ENCODE measurements at places on chromosomes 7 and 10.
A peak's percentile ranks its signal among the peaks of the same experiment; 100 is the strongest.

DNA sequence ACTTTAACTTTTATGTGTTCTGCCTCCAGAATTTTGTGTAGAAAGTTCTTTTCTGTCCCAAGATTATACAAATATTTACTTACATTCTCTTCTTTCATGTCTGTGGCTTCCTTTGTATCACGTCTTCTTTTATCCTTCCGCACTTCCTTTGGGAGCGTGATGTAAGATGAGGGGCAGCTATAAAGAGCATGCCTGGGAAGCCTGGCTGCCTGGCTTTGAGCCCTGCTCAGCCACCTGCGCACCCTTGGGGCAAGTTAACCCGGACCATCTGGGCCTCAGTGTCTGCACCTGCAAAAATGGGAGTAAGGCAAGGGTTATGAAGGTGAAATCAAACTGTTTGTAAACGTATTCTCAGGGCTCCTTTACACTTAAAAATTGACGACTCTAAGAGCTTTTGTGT lies 25.2 kb downstream of the PALD1 start:
- DNase-seq: no peak

GRCh38 chr7:106824458-106824857 lies 40.6 kb upstream of the PIK3CG start:
- no peak for DNase-seq

DNA sequence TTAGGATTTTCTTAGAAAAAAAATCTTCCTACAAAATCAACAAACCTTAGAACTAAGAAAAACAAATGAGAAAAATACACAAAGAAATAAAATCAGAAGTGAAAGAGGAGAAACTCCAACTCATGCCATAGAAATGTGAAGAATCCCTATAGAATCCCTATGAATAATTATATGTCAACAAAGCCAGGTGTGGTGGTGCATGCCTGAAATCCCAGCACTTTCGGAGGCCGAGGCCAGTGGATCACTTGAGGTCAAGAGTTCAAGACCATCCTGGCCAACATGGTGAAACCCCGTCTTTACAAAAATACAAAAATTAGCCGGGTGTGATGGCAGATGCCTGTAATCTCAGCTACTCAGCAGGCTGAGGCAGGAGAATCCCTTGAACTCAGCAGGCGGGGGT lies 27.1 kb downstream of the ACSM6 start:
- no peak for DNase-seq

- DNase-seq: no peak
Observed at GRCh38 chr10:119973281-119973680, 80.8 kb downstream of the SEC23IP start.

GRCh38 chr7:37645282-37646050 lies 38.1 kb upstream of the GPR141 start:
- DNase-seq: no peak

DNA sequence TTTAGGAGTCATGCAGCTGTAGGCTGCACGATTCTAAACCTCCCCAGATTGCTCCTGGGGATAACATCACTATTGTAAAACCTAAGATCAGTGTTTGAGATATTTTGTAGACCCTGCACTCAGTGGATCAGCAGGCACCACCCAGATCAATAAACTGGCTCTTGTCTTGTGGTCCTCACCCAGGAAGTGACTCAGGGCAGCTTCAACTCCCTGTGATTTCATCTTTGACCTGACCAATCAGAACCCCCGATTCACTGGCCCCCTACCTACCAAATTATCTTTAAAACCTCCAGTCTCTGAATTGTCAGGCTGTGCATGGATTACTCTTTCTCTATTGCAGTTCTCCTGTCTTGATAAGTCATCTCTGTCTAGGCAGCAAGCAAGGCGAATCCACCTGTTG lies 25.7 kb downstream of the ARL5B start:
- no peak for DNase-seq

GRCh38 chr7:66748791-66749190 lies 8.3 kb downstream of the RABGEF1 start:
- no peak for DNase-seq

DNA sequence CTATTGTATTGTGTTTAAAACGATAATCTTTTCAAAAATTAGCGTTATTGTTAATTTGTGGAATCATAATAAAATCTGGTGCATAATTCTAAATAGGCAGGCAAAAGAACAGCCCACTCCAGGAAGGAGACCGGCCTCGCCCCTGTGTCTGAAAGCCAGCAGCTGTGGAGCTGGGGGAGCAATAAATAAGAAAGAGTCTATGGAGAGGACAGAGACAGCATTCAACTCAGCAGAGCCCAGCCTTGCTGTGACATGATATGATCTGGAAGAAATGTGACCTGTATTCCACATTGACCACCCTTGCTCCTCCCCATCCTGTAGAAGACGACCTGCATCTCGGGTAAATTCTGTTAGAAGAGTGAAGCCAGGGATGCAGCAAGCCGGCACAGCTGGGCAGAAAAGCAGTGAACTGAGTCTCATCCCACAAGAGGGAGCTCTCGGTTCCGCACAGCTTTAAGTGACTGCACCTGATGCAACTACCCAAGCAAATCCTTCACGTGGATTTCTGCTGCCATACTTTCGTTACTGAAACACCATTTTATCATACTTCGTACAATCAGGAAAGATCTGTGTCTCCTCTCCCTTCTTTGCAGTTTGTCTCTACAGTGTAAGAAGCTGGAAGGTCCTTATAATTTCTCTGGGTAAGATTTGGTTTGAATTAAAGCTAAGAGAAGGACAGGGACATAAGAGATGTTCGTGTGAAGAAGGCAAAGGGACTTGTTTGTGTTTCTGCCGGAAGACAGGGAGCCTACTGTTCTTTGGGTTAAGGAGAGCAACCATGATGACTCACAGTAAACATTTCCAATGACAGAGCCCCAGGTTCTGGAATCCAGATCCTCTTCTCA lies 427.1 kb downstream of the GPAM start:
- DNase-seq: no peak

DNA sequence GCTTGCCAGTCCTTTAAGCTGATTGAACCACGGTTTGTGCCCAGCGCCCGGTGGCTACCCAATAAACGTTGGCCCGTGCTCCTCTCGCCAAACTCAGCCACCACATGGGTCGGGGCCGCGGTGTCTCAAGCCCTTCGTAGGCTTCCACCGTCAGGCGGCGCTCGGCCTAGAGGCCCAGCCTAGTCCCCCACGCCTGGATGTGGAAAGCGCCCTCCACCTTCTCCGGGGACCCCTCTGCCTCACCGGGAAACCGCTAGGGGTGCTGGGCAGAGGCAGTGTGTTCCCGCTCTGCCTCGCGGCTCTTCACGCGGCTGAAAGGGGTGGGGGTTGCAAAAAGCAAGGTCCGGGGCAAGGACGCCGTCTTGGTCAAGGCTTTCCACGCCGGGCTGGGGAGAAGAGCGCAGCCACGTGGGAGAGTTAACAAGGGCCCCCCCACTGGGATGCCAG lies 29.8 kb downstream of the LEP start:
- DNase-seq: no peak

DNA sequence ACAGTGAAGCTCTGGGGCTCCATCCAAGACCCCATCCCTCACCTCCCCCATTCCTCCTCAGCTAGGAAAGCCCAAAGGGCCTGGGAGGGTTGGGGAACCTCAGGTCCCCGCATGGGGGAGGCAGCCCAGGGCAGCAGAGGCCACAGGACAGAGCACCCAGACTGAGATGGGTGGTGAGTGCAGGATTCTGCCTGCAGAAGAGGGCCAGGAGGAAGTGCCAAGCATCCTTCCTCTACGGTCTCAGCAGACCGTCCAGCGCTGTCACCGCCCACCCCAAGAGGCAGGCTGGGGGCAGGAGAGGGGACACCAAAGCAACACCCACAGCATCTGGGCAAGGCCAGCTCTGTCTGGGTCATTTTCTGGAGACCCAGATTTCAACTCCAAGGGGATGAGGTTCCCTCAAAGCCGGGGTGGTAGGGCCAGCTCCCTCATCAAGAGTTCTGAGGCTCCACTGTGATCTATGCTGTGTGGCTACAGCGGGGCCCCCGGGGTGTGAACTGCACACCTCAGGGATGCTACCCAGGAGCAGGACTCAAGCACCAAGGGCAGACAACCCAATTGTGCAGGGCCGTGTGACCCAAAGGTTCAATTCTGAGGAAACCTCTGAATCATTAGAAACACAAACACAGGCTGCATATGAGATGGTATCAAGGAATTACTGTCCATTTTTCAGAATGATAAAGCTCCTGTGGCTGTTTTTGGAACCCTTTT lies 46.8 kb downstream of the CAMK2B start:
- DNase-seq: no peak

- DNase-seq: no peak
Observed at GRCh38 chr7:69700331-69700730, 102.1 kb downstream of the AUTS2 start.

- peak; percentile 43 for DNase-seq
Observed at GRCh38 chr7:141585592-141586510, 34.6 kb downstream of the AGK start.

DNA sequence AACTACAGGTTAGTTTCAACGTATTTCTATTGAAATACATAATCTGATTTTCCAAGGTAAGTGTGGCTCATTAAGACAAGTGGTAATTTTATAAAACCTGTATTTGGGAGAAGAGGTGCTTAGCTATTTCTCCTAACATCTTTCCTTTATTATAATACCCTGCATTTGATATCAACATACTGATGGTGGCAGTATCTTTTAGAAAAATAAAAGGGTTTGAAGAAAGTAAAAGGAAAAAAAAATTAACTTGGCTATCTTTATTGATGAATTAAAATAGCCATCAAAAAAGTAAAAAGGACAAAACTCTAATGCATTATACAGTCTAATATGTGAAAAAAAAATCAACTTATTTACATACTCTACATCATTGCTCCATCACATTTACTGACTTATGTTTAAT lies 68.0 kb downstream of the NRBF2 start:
- DNase-seq: no peak

GRCh38 chr10:17049195-17049594 lies 80.4 kb downstream of the CUBN start:
- no peak for DNase-seq

- DNase-seq: no peak
Observed at GRCh38 chr7:73342645-73343044, 14.7 kb downstream of the FKBP6 start.

DNA sequence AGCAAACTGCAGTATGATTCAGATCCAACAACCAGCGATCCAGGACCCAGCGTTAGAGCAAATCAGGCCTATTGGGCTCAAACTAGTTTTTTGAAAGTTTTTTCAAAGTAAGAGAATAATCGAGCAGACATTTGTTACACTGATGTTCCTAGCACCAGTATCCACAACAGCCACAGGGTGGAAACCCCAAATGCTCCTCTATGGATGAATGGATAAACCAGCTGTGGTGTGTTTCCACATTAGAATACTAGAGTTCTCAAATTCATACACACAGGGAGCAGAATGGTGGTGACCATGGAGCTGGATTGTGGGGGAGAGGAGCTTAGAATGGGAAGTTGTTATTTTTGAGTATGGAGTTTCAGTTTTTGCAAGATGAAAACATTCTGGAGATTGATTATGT lies 60.7 kb downstream of the PDIA4 start:
- DNase-seq: no peak

- DNase-seq: no peak
Observed at GRCh38 chr7:27102581-27103442, at the start of gene HOXA2. Gene HOXA2, minus strand, starts transcription at chr7:27102683. Its CDS starts 183 bp downstream, at chr7:27102500.

GRCh38 chr10:132149917-132150316 lies 36.8 kb upstream of the DPYSL4 start:
- DNase-seq: no peak
